Mucosa of gallbladder (tissue), 1 donor: ENCODE measurements at places on chromosomes 5 and 9. TPM values are rescaled to one million over a fixed set of nuclear protein-coding genes. Genes with fewer than 3 reads are reported as not detected.

PCDHB4 gene
- 5.2 TPM for total RNA-seq

ALDH1A1 gene
- total RNA-seq = 452 TPM

DNA sequence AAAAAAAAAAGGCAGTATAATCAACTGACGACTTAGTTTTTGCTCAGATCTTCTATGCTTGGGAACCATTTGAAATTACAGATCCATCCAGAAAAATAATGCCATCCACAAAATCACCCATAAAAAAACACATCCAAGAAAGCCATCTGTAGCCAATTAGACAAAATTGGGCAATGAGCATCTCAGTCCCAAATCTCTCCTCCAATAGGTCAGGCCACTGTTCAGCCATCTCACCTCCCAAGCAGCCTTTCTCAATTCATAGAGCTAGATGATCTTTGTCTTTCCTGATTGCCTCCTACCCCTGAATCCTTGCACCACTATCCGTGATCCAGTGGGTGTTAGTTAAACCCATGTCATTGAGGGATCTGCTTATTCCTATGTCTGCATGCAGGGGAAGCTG, 139.6 kb downstream of the SCAMP1 start:
- DNase-seq = no peak

PTGES gene
- total RNA-seq = 5.0 TPM
